Stimulated activated CD8-positive, alpha-beta memory T cell treated with anti-CD3 and anti-CD28 coated beads, Interleukin-7, amount 100 ng/mL, for 1 hour (primary cell): ENCODE measurements at places on chromosomes 3 and 15.

GRCh38 chr3:147760941-147761340 is 351.8 kb downstream of the ZIC1 start:
- no peak for DNase-seq

DNA sequence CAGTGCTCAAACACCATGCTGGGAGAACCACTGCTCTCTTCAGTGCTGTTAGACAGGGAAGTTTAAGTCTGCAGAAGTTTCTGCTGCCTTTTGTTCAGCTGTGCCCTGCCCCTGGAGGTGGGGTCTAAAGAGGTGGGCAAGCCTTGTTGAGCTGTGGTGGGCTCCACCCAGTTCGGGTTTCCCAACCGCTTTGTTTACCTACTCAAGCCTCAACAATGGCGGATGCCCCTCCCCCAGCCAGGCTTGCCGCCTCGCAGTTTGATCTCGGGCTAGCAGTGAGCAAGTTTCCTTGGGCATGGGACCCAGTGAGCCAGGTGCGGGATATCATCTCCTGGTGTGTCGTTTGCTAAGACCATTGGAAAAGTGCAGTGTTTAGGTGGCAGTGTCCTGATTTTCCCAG is 670.2 kb upstream of the ALCAM start:
- DNase-seq = no peak

DNA sequence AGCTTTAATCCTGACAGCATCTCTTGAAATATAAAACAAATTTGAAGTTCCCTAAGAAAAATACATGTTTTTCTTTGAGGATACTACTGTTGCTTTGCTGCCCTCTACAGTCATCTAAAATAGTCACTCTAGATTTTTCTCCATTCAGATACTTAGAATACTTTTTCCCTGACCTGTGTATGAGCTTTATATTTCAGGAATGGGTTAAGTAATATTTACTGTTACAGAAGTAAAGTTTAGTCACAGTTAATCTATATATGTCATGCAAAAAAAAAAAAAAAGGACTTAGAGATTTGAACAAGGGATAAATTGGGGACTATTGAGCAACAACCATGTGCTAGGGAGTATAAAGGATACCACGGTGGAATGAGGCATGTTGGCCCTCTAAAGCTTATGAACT is 8.8 kb downstream of the NECTIN3 start:
- DNase-seq = no peak

GRCh38 chr3:94256888-94257813 is 194.3 kb downstream of the NSUN3 start:
- DNase-seq = no peak

- no peak for DNase-seq
Measured at GRCh38 chr3:37248164-37248563, 73.8 kb upstream of the LRRFIP2 start.

- DNase-seq = no peak
Measured at GRCh38 chr15:62976301-62976881, 66.2 kb upstream of the TPM1 start.

DNA sequence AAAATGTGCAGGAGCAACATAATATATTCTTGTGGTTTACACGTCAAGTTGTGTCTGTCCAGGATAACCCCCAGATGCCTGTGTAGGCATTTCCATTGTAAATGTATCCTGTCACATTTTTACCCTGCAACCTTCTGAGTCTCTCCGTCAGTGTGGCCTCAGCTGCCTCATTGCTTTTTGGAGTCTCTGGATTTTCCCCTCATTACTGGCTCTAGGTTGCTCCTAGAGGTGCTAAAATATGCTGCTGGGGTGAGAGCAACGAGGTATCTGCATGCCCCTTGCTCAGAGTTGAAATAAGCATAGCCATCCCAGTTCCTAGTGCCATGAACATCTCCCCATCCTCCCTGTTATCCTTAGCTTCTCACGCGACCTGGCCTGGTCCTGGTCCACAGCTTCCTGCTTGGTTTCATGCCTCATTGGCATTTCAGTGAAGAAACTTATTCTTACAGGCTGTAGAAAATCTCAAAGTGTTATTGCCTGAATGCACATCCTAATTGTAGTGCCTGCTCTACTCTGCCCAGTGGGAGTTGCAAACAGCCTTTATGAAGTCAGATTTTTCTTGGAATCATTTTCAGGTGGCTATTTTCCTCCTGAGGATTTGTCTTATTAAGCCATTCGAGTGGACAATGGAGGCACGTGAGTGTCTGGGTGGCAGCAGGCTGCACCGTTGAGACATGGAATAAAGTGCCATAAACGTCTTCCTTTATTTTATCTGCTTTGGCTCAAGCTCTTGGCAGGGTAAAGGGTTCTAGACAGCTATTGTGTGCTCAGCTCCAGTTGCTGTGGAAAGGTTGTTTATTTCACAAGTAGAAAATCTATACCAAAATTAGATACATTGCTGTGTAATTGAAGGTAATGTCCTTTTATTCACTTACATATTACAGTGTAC is 33.2 kb downstream of the OXNAD1 start:
- DNase-seq = no peak

- no peak for DNase-seq
Measured at GRCh38 chr15:29475096-29475495, 205.5 kb upstream of the NSMCE3 start.

GRCh38 chr15:98648654-98649471 is 524 bp downstream of the IGF1R start:
- DNase-seq = no peak

- DNase-seq = no peak
Measured at GRCh38 chr3:49098429-49098828, 4.6 kb upstream of the QRICH1 start.

DNA sequence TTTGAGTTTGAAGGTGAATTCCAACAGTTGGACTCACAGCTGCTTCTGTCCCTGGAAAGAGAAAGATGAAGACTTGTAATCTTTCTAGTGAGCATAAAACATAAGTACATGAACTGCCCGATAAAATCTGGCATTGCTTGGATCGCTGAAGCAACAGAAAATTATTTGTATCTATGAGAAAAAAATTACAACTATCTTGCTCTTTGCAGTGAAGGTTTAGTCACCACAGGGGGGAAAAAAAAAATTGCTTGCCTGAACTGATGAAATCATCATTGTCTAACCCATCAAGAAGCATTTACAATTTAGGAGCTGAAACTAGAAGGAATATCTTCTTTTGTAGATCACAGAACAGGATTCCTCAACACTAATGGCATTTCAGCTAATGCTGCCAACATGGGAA is 20.0 kb downstream of the TMEM207 start:
- no peak for DNase-seq

DNA sequence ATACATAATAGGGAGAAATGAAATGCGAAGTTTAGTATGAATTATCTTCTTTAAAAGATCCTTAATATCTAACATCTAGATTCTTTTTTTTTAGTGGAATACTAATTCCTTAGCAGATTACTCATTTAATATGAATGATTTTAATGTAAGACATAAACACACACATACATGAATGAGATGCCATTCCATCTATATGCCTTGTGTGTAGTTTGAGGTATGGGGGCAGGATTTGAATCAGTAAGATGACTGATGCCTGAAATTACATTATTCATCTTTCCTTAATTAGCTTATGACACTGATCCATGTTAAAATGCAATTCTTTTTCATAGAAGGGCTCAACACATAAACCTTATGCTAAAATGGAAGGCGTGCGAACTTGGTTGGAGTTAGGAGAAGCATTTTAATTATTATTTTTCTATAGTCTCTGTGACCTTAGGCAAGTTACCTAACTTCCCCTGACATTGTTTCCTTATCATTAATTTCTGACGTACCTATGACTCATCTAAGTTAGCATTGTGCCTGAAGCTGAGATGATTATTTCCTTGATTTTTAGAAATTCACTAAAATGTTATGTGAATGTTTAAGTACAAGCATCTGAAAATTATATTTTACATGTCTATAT is 10.8 kb upstream of the BNIP2 start:
- DNase-seq = no peak

DNA sequence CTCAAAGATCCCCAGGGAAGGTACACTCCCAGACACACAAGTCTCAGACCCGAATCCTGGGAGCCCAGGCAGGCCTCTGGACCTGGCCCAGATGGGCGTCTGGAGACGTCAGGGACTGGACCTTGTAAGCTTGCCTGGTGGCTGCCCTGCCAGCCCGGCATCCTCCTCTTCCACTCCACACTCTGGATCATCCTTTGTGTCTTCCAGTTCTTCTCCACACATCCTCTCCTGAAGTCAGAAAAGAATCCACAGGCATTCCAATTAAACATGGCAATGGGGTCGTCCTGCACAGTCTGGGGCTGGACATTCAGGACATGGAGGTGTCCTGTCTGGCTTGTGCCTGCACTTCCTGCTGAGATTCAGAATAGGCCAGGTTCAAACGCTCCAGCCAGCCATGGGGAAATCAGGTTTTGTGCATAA is 208.8 kb upstream of the IGF1R start:
- DNase-seq = no peak

DNA sequence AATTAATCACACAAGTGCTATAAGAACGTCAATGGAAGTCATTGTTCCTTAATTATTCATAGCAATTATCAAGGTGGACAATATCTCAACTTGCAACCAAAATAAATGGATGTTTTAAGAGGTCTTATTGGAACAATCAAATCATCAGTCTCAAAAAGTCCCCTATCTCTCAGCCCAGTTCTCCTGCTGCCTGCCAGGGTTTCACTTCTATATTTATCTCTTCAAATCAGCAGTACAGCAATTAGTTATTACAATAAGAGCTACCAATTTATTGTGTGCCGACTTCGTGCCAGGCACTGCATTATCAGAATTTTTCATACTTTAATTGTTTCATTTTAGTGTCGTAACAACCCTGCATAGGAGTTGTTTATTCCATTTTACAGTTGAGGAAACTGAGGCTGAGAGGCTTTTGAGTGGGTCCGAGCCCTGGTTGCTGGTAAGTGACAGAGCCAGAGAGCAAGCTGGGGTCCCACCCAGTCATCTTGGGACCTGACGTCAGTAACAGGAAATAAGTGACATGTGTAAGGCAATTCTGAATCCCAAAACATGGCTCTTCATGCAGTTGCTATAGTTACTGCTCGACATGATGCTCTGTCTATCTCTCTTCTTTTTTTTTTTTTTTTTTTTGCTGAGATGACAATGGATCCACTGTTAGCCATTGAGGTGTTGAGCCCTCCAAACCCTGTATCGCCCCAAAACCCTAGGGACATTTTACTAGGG is 8.8 kb upstream of the KCTD6 start:
- no peak for DNase-seq

DNA sequence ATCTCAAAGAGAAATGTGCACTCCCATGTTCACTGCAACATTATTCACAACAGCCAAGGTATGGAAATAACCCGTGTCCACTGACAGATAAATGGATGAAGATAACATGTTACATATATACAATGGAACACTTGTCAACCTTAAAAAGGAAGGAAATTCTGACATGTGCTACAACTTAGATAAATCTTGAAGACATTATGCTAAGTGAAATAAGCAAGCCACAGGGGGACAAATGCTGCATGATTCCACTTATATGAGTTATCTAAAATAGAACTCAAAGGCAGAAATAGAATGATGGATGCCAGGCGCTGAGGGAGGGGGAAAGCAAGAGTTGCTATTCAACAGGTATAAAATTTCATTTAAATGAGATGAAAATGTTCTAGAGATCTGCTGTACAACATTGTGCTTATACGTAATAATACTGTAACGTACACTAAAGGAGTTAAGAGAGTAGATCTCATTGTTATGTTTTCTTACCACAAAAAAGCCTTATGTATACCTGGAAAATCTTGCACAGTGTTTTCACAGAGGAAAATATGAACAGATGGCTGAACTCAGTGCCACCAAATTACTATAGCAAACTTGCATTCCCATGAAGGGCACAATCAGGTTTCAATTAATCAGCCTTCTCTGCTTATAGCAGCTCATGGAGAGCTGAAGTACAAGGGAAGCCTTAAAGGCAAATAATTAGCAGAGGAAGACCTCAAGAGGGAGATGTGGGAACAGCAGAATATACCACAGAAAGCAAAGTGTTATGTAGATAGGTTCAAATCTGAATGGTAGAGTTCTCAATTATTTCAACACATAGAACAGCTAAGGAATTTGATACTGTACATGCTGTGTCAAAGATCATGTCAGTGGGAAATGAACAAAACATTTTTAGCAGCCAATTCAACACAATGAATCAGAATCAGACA is 8.1 kb upstream of the VPS39 start:
- no peak for DNase-seq

GRCh38 chr3:135667061-135667460 is 298.5 kb upstream of the PPP2R3A start:
- no peak for DNase-seq

GRCh38 chr3:166472015-166472414 is 634.8 kb upstream of the BCHE start:
- no peak for DNase-seq

DNA sequence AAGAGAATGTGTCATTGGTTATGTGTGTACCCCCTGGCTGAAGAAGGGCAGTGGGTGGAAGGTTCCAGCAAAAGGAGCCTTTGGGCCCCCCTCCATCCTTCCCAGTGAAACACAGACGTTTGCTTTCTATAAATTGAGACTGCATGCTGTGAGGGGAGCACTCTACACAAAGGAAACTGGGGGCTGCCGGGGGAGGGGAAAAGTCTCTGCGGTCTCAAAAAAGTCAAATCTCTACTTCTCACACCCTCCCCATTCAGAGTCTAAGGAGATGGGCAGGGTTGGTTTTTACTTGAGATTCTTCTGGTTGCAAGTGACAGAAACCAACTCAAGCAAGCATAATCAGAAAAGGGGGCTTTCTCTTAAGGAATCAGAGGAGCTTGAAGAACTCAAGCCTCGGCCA is 50.1 kb upstream of the TLE3 start:
- DNase-seq = no peak

- no peak for DNase-seq
Measured at GRCh38 chr3:132983143-132983770, 54.9 kb upstream of the TMEM108 start.

- DNase-seq = no peak
Measured at GRCh38 chr3:14798231-14798630, 20.5 kb upstream of the FGD5 start.

DNA sequence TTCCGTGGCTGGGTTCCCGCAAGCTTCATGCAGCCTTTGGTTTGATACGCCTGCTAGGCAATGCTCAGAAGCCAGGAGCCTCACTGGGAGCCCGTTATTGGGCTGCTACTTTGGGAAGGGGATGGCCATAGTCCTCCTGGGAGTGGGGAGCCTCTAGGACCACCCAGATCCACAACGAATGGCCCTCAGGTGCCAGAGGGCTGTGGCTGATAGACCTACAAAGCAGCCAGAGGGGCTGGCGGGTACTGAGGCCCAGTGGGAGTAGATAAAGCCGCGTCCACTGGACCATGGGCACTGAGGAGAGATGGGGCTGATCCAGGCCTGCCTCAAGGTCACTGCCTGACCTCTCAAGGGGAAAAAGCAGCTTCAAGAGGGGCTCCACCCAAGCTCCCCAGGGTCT is 714 bp downstream of the GNAT1 start:
- no peak for DNase-seq

- DNase-seq = no peak
Measured at GRCh38 chr15:89487791-89488190, 8.6 kb downstream of the RHCG start.

DNA sequence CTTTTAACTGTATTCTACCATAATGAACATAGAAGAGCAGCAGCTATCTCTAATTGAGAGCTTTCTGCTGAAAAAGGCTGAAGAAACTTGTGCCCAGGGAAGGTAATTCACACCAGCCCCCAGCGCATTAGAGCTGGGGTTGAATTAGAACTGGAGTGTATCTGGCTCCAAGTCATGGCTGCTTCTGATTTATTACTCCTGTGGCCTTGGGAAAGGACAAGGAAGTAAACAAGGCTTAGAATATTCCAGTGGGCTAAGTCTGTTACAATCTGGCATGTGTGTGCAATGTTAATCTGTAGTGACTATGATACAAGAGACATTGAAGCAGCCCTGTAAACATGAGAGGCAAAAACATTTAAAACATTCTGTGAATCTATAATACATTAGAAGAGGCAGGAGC is 18.1 kb downstream of the CPA3 start:
- DNase-seq = no peak

GRCh38 chr15:28994831-28995596 is 109.2 kb downstream of the APBA2 start:
- DNase-seq = no peak
